Gastrocnemius medialis (tissue), 4 donors: ENCODE measurements at places on chromosomes 3 and 15.
A peak's percentile ranks its signal among the peaks of the same experiment; 100 is the strongest.

GRCh38 chr3:188431040-188431439, 277.1 kb downstream of the LPP start:
- no peak for DNase-seq

DNA sequence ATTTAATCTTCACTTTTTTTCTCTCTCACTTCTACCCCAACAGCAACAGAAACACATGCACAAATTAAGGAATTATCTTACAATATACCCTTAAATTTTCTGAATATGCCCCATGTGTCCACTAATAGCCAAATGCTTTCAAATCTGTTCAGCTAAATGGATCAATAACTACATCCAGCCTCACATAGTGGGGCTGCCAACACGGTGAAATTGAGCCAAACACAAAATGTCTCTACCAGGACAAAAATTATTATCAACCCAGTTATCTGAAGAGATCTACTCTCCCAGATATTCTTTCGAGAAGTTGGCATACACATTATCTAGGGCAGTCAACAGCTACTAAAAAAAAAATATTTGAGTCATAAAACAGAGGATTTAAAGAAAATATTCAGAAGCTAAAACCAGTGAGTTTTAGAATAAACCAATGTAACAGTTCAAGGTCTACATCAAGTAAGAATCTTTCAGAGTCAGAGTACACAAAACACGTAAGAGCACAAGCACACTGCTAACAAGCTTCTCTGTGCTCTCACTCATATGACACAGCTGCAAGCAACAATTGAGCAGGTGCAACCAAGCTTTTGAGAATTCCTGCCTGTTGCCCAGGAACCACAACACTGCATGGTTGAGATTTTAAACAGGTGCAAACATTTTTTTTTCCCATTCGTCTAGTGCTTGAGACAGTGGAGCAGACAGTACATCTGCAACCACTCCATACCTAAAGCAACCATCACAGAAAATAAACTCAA, 247.7 kb downstream of the ZBTB20 start:
- peak; percentile 63 for DNase-seq

- no peak for DNase-seq
These were observed 6.7 kb downstream of the TMEM202 start for GRCh38 chr15:72404841-72405240.

GRCh38 chr3:17013050-17013449, 128.3 kb downstream of the PLCL2 start:
- no peak for DNase-seq

DNA sequence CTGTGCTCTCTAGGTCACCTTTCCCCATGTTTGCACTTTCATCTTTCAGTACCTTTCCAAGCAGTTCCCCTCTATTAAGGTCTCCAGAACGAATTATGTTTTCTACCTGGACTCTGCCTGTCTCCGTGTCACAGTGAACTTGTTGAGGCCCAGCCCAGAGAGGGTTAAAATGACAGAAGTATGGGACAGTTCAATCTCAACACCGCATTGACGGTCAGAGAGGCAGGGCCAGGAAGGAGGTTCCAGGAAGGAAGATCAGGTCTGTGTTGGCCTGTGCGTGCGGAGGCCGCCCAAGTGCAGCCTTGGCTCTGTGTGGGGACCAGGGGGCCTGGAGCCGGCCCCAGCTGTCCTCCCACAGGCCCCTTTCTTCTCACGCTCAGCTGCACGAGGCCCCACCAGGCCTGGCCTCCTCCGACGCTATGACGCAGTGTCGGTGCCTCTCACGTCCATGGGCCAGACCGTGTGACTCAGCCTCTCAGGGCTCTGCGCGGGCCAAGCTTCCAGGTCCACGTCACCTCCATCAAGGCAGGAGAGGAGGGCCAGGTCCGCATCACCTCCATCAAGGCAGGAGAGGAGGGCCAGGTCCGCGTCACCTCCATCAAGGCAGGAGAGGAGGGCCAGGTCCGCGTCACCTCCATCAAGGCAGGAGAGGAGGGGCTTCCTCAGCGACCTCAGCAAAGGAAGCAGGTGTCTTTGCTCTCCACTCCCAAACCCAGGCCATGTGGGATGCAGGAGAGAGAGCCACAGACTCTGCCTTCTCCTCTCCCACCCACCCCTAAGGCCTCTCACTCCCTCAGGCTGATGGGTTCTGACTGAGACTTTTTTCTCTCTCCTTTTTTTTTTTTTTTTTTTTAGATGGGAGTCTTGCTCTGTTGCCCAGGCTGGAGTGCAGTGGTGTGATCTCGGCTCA, 83.1 kb downstream of the CPN2 start:
- no peak for DNase-seq

DNA sequence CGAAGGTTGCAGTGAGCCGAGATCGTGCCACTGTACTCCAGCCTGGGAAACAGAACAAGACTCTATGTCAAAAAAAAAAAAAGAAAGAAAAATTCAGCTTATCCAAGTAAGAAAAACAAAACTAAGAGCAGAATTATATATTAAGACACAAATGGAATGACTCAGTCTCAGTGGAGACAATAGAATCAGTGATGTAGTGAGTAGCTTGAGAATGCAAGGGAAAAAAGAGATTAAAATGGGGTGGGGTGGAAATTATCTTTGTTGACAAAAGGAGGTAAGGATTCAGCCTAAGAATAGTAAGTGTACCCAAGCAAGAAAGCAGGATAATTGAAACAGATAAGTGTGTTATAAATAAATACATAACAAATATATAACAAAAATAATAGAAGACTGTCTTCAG, 70.7 kb downstream of the BLM start:
- DNase-seq = no peak

DNA sequence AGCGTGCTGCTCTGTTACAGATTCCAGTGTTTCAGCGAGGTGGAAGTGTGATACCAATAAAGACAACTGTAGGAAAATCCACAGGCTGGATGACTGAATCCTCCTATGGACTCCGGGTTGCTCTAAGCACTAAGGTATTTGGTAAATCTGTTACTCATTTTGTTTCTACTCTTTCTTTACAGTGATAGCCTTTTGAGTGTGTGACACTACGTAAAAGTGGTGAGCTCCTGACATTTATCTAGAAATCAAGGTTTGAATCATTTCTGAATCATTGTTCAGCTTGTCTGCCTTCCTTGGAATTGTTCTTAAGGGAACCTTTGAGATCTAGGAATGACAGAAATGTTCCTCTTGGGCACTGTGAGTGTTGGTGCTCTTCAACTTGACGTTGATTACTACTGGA, 11.2 kb upstream of the CAPN3 start:
- no peak for DNase-seq

DNA sequence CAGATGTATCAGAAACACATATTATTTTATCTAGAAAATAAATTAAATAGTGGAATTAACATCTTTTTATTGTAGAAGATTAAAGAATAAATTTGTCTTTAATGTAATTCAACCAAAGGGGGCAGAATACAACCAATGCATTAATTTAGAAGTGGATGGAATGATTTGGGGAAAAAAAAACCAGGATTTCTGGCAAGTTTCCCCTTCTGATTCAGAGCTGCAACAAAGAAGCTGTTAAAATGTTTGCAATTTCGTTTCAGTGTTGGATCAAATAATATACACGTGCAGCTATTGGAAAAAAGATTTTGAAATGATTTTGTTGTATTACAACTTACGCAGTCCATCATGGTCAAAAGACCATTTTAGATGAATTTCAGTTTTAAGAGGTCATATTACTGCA, 71.6 kb upstream of the ZNF280D start:
- DNase-seq = no peak

DNA sequence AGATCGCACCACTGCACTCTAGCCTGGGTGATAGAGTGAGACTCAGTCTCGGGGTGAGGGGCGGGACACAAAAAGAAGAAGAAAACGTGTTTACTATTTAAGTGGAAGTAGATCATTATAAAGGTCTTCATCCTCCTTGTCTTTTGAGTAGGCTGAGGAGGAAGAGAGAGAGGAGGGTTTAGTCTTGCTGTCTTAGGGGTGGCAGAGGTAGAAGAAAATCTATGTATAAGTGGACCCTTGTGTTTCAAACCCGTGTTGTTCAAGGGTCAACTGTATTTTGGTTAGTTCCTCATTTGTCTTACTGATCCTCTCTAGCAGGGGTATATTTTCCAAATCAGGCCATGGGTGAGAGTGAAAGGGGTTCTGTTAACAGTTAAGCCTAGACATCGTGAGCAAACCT, 40.1 kb downstream of the TRIM71 start:
- no peak for DNase-seq

DNA sequence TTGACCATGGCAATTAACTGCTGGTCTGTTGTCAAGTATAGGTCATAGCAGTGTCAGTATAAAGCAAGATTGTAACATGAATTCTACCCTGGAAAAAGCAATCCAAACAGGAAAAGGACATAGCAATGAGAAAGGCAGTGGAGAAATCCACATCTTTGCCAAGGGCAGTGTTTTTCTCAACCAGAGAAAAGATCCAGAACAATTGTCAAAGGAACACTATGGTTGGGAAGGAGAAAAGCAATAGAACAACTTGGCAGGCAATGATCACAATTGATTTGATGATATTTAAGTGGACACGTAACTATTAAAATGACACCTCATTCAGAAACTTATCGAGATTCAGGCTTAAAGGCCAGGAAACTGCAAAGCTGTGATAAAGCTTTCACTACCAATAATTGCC, 271.1 kb downstream of the DIPK2A start:
- no peak for DNase-seq

DNA sequence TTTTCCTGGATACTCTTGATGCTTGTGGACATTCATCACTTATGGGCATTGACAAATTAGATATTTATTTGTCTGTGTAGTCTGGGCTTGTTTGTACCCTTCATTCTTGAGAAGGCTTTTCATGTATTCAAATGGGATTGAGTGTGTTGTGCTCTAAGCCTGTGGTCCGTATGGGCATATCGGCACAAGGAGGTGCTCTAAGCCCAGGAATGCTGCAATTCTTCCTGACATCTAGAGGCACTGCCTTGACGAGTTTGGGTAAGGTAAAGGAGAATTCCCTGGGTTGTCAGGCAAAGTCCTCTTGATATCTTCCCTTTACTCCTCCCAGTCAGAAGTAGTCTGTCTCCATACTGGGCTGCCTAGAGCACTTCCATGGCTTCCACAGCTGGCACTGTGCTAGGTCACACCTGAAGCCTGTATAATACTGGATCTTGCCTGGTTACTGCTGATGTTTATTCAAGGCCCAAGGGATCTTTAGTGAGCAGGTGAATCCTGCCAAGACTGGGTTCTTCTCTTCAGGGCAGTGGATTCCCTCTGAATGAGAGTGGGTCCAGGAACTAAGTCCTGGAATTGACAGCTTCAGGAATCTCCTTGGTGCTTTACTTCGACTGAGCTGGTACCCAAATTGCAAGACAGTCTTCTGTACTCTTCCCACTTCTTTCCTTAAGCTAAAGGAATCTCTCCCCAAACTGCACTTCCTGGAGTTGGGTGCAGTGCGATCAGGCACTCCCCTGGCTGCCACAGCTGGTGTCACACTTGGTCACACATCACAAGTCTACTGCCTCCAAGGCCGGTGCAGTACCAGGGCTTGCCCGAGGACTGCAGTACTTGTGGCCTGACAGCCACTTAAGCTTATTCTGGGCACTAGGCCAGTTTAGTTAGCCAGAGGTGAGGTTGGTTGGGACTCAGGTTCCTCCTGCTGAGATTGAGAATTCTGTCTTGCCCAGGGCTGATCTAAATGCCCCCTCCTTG, 46.0 kb downstream of the GALK2 start:
- DNase-seq = no peak

DNA sequence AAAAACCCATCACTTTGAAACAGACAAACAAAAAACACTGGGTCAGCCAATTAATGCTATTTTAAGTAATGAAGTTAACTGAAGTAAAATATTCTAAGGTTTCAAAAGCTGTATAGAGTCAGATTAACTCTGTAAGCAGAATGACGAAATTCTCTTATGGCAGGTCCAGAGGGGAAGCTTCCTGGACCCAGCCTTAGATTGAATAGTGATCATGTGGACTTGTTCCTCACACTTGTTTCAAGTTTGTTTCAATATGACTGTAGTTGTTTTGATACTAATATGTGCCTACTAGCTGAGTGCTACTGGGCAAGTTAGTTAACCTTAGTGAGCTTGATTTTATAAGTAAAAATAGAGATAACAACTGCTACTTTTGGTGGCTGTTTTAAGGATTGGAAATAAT, 32.6 kb downstream of the PLS1 start:
- DNase-seq = no peak

- no peak for DNase-seq
These were observed 176.2 kb downstream of the EFHB start for GRCh38 chr3:19757773-19758172.

DNA sequence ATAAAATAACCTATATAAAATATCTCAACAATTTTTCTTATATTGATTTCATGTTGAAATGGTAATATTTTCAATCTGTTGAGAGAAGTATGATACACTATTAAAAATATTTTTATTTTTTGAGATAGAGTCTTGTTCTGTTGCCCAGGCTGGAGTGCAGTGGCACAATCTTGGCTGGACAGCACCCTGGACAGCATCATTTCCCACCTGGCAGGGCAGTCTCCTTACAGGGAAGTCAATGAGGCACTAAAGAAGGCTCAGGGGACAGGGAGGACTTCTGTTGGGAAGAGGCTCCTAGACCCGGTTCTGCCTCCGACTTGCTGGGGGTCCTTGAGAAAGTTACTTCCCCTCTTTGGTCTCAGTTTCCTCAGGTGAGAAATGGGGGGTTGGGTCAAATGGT, 9.4 kb downstream of the GOLGA6L2 start:
- no peak for DNase-seq

DNA sequence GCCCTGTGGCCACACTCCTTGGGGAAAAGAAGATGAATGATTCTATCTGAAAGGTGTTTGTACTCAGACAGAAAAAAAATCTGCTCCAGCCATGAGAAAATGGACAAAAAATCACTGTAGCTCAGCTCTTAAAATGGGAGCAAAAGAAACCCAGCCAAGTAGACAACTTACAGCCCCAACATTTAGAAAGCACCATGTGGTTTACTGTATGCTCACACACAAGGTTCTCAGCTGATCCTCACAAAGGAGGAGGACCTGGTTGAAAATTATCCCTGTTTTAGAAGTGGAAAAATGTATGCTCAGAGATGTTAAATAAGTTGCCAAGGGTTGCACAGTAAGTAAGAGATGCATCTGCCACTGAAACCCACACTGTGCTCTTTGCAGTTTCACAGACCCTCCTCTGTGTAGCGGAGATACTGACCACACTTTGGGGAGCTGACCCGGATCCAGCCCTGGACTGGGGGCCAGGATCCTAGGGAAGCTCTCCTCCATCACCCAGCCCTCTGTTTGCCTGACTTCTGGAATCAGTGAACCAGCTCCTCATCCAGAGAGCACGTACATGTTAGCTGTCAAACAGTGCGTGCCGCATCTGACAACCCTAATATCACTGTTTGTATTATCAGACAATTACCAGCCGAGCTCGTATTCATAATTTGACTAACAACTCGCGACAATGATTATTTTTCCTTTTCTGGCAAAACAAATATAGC, 32.7 kb upstream of the TPRG1 start:
- DNase-seq = no peak
